ENCODE measurements at places on chromosomes 4 and X.

DNA sequence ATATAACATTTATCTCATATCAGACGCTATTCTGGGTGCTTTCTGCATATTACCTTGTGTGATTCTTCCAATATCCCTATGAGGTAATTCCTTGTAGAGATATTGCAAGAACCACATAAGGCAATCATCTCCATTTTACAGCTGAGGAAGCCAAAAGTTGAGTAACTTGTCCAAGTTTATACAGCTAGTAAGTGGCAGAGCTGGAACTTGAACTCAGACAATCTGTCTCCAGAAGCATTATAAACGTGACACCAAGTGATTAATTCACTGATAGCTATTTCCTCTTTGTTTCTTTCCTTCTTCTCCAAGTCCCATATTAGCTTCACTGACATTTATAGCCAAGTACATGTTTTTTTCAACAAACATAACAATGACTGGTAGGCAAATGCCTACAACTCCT lies 7.3 kb downstream of the EMCN start:
- no peak for DNase-seq

- DNase-seq: no peak
Observed at GRCh38 chr4:125444166-125444565, 129.4 kb downstream of the FAT4 start.

GRCh38 chr4:112423591-112423990 lies 92.4 kb downstream of the NEUROG2 start:
- no peak for DNase-seq

GRCh38 chrX:41716767-41717473 lies 7.1 kb upstream of the GPR82 start:
- DNase-seq: no peak

GRCh38 chrX:57929373-57929772 lies 19.1 kb upstream of the ZXDA start:
- no peak for DNase-seq

DNA sequence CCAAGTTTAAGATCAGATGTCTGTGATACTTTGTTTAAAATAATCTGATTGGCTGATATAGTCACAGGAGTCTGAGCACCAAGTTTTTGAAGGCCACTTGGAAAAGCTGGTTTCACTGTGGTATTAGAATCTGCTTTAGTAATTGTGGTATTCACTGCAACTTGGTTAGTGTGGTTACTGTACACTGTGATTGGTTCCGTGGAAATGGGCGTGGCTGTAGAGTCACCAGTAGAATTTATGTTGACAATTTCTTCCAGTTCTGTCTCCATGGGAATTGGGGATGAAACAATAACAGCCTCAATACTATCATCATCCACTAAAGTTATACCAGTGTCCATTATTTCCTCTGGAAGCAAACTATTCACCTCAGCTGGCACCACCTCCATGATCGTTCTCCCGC lies 26.2 kb downstream of the LIN54 start:
- no peak for DNase-seq

DNA sequence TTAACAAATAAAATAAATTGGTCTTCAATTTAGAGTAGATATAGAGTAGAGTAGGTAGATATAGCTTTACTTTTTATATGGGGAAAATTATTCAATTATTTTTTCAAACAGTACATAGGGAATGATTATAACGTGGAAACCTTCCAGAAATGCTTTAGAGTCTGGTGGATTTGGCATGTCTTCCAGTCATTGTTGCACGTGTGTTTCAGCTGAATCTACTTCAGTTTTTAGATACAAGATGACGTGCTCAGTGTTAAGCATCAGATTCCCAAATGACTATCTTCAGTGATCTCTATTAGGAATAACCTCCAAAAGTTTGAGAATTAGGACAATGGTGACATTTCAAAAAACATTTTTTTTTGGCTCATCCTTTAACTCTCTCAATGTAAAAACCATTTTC lies 616.9 kb downstream of the ANKRD50 start:
- no peak for DNase-seq

- no peak for DNase-seq
Observed at GRCh38 chrX:65690057-65690855, 22.8 kb downstream of the MSN start.

DNA sequence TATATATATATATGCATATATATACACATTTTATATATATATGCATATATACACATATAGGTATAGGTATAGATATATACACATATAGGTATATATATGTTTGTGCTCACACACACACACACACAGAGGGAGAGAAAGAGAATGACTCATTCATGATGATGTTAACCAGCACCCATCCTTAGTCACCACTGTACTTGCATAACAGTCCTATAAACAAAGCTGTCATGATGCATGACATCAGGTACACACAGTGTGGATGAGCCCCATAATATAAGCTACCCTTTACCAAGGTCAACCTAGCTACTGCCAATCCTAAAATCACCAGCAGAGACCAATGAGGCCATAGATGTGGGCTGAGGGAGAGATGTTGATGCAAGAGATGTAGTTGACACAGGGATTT lies 1408.0 kb downstream of the RAPGEF2 start:
- DNase-seq: no peak

DNA sequence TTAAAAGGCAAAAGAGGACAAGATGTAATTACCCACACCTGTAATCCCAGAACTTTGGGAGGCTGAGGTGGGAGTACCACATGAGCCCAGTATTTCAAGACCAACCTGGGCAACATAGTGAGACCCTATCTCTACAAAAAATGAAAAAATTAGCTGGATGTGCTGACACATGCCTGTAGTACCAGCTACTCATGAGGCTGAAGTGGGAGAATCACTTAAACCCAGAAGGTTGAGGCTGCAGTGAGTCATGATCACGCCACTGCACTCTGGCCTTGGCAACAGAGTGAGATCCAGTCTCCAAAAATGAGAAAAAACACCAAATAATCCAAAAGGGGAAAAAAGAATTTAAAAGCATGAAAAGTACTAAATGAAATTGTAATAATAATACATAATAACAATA lies 30.8 kb downstream of the NR0B1 start:
- DNase-seq: no peak

DNA sequence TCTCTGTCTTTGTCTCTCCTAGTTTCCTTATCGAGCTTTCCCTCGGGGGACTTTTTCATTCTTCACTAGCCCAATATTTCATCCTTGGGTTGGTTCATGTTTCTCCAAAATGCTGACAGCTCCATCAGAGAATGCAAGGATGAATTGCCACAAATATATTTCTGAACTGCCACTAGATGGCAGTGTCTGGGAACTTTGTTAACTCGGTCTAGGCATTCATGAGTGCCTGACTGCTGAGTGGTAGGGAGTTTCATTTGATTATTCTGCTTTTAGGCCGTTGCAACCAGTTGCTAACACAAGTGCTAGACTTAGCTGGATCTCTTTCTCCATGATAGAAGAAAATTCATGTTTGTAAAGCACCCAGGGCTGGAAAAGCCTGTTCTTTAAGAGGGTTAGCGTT lies 73.5 kb upstream of the RAP2C start:
- DNase-seq: no peak

DNA sequence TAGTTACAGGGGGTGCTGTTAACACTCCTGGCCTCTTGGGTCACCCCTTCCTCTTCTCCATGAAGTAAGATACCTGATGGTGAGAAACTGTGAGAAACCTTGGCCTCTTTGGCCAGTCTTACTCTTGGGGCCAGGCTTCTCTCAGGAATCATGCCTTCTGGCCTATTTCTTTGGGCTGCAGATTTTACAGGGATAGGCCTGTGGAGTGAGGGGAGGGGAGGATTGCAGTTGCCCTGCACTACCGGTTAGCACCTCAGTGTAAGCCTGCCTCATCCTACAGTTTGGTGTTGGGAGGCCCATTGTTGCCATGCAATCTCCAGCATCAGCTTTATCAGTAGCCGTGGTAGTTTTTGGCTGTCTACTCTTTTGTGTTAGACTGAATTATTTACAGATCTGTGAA lies 7.6 kb upstream of the PGRMC2 start:
- no peak for DNase-seq

- no peak for DNase-seq
Observed at GRCh38 chr4:4424499-4425115, 37.7 kb downstream of the NSG1 start.

DNA sequence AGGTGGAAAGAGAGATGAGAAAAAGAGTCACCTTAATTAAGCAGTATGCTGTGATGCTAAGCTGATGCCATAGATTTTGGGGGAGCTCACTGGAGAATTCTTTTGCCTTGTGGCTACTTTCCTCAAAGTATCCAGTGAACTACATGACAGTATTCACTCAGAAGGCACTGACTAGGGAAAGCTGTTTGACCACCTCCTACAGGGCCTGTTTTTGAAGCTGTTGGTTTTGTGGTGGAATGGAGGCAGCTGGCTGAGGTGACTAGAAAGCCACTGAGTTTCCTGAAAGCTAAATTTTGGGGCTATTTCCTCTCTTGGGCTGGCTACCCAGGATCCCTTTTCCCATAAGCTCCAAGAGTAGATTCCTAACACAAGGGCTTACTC lies 124.8 kb upstream of the EOLA2 start:
- DNase-seq: no peak

GRCh38 chr4:169765835-169766234 lies 8.1 kb upstream of the HPF1 start:
- no peak for DNase-seq

- DNase-seq: peak; percentile 37
Observed at GRCh38 chrX:119690921-119691716, 1.8 kb downstream of the SEPTIN6 start.

- DNase-seq: no peak
Observed at GRCh38 chr4:54687887-54688841, 30.4 kb downstream of the KIT start.

- DNase-seq: no peak
Observed at GRCh38 chr4:120088507-120088906, 21.9 kb upstream of the MAD2L1 start.

DNA sequence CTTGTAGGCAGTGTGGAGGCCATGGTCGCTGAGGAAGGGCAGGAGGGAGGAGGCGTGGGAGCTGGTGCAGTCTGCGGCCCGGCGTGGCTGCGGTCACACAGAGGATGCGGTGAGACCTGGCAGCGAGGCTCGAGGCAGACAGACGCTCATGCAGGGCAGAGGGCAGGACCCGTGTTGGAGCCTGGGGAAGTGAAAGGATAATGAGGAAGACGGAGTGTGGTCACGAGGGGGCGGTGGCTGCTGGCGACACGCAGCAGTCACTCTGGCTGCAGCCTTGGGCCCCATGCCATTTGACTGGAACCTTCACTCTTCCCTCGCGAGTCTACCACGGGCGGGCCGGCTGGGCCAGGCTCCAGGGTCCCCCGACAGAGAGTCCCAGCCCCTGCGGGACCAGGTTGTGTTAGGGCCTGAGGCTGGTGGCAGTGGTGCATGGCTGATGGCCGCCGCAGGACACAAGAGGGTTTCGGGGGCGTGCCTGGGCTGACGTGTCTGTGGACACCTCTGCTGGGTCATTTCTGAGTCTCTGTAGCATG lies 68.8 kb upstream of the HGFAC start:
- no peak for DNase-seq

- DNase-seq: no peak
Observed at GRCh38 chrX:127908384-127908783, 143.8 kb downstream of the ACTRT1 start.

DNA sequence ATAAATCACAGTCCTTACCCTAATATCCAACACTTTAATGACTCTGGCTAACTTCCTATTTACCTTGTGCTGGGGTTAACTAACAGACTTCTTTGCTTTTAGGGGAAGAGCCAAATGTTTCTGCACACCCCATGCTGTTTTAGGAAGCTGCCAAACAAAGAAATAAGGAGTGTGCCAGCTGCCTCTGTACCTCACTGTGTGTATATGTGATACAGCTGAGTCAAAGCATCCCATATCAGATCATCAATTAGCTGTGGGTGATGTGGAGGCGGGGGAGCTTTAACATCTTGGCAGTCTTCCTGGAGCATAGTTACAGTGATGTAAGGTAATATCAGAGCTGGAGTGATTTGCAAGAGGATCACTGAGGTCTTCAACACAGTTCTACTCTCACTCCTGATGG lies 95.4 kb downstream of the COL25A1 start:
- no peak for DNase-seq

DNA sequence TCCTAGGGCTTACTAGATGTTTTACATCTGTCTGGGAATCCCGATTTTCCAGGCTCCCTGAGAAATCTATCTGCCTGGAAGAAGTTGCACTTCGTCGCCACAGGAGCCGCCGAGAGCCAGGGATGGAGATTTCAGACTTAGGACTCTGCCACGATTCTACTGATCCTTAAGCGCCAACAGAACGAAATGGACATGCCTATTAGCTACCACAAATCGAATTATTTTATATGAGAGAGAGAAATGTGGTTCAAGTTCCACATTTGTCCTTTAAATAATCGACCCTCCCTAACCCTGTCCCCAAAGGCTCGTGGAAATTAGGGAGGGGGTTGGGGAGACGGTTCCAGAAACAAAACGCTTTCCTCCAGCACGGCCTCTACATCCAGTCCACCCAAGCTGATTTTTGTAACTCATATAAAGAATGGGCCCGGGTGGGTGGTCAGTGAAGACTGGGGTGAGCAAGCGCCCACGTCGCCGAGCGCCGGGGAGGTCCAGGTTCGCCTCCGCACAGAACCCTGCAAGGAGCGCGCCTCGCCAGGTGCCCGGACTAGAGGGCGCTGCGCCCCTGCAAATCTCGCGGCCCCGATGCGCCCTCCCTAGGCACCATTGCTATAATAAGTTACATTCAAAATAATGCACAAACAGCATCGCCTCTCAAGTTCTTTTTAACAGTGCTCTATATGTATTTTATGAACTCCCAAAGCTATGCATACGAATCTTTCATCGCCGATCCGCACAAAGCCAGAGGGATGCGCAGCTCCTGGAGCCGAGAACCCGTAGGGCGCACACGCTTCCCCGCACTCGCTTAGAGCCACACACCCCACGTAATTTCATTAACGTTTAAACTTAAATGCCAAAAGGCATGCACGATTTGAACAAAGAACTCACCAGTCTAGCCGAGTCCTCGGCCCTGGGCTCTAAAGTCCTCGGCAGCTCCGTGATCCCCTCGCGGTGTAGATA lies 2.1 kb upstream of the FAT1 start:
- DNase-seq: no peak

DNA sequence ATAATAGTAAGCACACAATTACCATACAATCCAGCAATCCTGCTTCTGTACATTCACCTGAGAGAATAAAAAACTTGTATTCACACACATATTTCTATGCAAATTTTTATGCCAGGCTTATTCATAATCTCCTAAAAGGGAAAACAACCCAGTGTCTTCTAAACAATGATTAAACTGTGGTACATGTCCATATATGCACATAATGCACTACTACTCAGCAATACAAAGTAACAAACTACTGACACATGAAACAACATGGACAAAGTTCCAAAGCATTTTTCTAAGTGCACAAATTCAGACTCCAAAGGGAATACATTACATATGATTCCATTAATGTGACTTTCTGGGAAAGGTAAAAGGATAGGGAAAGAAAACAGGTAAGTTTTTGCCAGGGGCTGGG lies 18.0 kb upstream of the FMR1 start:
- DNase-seq: no peak

DNA sequence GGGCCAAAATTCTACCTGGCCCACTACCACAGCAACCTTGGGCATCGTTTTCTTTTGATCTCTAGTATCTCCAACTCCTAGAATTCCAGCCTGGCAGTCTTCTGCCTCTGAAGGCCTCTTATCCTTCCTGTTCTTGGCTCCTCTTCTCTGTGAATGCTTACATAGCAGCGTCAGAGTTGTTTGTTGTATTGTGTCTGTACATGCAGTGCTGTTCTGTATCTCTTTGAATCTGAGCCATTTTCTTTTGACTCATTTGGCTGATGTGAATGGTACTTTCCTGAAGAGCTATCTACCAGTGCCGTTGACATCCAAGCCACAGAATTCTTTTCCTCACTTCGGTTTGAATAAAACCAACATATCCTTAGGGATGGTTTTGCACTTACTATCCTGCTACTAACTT lies 79.2 kb downstream of the TMEM164 start:
- no peak for DNase-seq
